ENCODE measurements at places on chromosomes 13 and 19. TPM values are rescaled to one million over a fixed set of nuclear protein-coding genes. Genes with fewer than 3 reads are reported as not detected.

DNA sequence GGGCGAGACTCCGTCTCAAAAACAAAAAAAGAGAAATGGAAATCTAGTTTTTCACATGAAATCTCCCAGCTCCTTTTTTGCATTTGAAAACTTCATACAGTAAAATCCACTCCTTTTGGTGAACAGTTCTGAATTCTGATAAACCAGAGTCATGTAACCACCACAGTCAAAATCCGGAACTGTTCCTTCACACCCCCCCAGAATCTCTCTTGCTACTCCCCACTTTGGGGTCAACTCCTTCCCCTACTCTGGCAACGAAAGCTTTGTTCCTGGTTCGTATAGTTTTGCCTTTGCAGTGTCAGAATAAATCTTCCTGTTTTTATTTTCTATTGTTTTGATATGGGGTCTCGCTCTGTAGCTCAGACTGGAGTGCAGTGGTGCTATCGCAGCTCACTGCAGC is 23.7 kb downstream of the RCN3 start:
- DNase-seq = no peak

DNA sequence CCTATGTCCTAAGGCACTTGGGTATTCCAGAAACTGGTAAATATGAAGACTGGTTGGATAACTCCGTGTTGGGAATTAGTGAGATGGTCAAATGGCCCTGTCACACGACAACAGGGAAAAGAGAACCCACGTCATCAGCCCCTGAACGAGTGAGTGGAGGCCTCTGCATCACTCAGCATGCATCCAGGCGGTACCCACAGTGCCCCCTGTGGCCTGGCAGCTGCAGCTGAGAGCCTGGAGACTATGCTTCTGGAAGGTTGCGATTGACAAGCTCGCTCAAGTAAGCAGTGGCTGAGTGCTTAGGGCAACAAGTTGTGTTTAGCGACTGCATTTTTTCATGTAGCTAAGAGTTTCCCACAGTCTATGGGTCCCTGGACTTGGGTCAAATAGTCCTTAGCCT is 55.9 kb downstream of the COL4A2 start:
- no peak for DNase-seq

- no peak for DNase-seq
Measured at GRCh38 chr13:110162053-110162452, 144.9 kb downstream of the COL4A1 start.

- DNase-seq = no peak
Measured at GRCh38 chr13:113507505-113508345, 17.2 kb upstream of the DCUN1D2 start.

DNA sequence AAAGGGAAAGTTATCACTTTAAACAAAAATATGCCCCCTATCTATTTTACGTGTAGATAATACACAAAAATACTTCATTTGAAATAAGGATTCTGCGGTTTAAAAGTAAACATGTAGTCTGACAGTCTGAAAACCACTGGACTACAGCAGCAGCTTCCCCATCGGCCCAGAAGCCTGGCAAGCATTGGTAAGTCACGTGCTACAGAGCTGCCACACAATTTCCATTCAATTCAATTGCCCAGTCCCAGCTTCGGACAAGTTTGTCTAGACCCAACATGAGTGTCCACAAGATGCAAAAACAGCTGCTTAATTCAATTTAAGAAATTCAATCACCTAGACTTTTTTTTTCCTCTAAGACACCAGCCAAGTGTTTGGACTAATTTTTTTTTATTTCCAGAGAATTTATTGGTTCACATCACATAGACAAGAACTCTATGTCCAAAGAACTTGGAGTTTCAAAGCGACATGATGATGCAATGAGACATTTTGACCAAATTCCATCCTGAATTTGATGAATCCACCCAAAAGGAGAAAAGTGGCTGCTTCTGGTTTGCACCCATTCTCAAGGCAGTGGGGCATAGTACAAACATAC is 458.9 kb downstream of the COG6 start:
- no peak for DNase-seq

GRCh38 chr13:113001241-113002140 is 32.5 kb downstream of the MCF2L start:
- no peak for DNase-seq

DNA sequence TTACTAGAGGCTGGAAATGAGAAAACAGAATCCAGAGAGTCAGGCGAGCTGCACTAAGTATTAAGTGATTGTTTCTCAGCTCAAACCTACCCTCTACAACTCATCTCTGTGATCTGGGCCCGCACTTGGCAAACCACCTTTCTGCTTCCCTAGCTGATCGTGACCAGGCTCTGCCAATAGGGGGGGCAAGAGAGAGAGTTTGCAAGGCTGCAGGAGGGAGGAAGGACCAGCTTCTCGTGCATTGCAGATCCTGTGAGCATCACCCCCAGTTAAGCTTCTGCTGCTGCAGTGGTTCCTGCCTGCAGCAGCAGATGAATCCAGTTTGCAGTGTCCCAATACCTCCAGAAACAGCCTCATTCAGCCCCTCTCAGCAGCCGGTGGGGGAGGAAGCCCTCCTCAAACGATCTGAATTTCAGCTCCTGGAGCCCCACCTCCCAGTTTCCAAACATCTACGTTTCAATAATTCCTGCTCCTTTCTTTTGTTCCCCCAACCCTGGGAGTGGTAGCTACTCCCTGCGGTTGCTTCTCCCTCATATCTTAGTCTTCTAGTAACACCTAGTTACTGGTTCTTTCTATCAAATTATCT is 20.0 kb downstream of the XRCC1 start:
- DNase-seq = no peak

DNA sequence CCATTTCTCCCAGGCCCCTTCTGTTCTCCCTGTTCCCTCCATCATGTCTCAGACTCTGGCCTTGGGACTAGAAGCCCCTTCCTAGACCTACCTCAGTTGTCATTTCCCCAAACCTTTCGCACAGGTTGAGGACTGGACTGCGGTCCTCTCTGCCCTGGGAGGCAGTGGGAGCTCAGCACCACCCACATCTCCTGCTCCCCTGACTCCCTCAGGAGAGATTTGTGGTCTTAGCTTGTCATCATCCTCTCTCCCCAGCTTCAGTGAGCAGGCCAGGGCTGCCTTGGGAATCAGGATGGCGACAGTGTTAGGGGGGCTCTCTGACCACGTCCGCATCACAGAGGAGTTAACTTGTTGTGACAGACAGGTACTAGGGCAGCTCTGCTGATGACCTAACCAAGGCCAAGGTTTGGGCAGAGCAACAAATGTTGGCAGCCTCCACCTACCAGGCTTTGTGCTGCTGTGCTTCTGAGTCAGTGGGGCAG is 25.6 kb upstream of the RNF17 start:
- no peak for DNase-seq

- no peak for DNase-seq
Measured at GRCh38 chr13:24185591-24186232, 25.2 kb downstream of the SPATA13 start.

DNA sequence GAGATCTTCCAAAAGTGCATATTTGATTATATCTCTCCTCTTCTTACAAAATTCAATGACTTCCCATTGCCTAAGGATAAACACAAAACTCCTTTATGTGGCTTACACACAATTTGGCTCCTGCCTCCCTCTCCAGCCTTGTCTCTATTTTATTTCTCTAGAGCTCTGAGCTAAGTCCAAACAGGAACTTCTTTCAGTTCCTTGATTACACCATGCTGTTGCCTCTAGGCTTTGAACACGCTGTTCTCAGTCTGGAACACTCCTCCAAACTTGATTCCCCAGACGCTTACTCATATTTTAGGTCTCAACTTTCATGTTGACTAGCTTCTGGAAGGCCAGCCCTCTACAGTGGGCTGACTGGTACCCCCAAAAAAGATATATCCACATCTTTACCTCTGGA is 258.5 kb downstream of the COG6 start:
- no peak for DNase-seq

DNA sequence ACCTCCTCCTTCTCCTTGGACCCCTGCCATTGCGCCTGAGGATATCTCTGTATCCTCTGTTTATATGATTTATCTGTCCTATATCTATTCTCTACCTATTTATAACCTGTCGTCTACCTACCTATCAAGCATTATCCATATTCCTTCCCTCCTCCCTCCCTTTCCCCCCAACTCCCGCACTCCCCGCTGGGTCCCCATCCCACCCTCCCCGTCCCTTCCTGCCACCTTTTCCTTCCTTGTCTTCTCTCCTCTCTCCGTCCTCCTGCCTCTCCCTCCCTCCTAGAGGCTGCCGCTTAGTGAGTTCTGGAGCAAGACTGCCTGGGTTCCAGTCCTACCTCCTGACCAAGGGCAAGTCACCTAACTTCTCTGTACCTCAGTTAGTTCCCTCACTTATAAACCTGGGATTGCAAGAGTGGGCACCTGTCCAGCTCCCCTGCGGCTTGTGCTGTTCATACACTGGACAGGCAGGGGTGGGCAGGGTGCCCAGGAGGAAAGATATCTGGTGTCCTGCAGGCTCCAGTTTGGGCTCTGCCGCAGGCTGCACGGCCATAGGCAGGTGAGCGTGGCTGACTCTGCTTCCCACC is 16.1 kb downstream of the TTYH1 start:
- DNase-seq = no peak

The FBL gene
- 378 TPM for total RNA-seq

The ZNF20 gene
- 2.7 TPM for total RNA-seq

The OLFM4 gene
- not detected for total RNA-seq

The KIR2DL4 gene
- total RNA-seq = not detected

The ZNF560 gene
- total RNA-seq = 2.1 TPM

The CYP2F1 gene
- total RNA-seq = not detected

The TRPC4 gene
- total RNA-seq = 0.04 TPM

The OVOL3 gene
- total RNA-seq = not detected

The SIGLEC6 gene
- total RNA-seq = not detected

The FGF22 gene
- not detected for total RNA-seq

The FGF21 gene
- total RNA-seq = not detected

The NCAN gene
- total RNA-seq = not detected

All from pulmonary artery endothelial cell (primary cell).